Effector CD4-positive, alpha-beta T cell (primary cell): ENCODE measurements at places on chromosomes 7 and 10.
A peak's percentile ranks its signal among the peaks of the same experiment; 100 is the strongest.

DNA sequence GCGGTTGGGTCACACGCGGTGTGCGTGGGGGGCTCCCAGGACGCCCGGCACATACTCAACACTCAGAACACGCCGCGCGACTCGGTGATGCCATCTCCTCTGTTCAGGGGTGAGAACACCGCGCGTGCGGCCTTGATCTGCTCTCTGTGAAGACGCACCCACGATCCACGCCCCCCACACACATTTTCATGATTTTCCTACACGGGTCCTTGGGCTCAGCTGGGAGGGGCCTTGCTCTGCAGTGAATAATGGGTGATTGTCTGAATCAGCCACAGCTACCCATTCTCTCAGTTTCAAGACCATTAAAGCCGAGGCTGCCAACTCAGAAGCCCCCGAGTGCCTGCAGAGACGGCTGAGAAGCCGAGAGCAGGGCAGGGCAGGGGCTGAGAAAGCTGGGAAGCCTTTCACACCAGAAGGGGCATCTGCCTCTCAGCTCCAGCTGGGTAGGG is 54.3 kb upstream of the PDGFA start:
- no peak for DNase-seq

- no peak for DNase-seq
These were observed 240.2 kb downstream of the PTEN start for GRCh38 chr10:88103576-88103975.

DNA sequence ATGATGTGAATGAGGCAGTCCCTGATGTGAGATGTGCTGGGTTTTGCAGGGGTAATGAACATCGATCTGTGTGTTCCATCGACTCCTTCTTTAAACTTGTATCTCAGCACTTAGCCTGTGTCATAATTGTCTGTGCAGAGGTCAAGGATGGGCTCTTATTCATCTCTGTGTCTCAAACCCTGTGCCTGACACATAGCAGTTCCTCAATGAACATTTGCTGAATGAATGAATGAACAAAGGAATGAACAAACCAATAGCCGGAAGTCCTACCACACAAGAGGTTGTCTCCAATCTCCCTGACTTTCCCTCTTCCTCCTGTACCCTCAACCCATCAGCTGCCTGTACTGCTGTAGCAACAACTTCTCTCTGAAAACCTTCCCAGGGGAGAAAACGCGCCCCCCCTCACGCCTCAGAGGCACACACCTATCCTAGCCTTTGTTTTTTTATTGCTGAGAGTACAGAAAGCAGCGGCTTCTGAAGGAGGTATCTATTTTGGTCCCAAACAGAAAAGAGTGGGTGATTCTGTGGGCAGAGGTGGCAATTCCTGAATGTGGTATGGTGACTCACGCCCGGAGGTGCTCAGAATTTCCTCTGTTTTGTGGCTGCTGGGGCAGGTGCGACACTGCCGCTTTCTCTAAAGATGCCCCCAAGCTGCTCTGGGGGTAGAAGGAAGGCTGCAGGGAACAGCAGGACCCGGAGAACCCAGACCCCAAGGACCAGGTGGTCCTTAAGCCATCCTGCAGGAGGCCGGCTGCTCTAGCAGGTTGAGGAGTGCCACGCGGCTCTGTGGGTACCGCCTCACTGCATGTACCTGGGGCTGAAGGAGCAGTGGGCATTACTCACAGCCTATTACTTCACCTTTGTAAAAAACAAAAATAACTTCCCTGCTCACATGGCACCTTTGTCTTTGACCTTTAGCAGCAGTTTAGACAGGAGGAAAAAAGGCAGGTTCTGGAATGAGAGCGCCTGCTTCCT is 9.6 kb downstream of the IL2RA start:
- peak; percentile 70 for DNase-seq

- DNase-seq: no peak
These were observed 2.0 kb downstream of the TRAPPC14 start for GRCh38 chr7:100156331-100157068.

GRCh38 chr7:39406467-39406866 is 159.7 kb upstream of the YAE1 start:
- DNase-seq: no peak

GRCh38 chr7:140898786-140899536 is 25.8 kb downstream of the BRAF start:
- DNase-seq: no peak

GRCh38 chr7:12423355-12423996 is 19.8 kb upstream of the VWDE start:
- DNase-seq: no peak

DNA sequence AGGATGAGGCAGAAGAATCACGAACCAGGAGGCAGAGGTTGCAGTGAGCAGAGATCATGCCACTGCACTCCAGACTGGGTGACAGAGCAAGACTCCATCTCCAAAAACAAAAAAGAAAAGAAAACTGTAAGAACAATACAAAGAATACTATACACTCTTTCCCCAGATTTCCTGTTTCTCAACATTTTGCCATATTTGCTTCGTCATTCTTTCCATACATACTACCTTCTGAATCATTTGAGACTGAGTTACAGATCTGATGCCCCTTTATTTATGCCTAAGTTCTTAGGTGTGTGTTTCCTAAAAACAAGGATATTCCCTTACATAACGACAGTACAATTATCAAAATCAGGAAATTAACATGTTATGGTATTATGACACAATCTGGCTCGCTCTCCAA is 168.4 kb upstream of the CELF2 start:
- no peak for DNase-seq

GRCh38 chr7:134359787-134360432 is 43.2 kb upstream of the SLC35B4 start:
- DNase-seq: no peak

DNA sequence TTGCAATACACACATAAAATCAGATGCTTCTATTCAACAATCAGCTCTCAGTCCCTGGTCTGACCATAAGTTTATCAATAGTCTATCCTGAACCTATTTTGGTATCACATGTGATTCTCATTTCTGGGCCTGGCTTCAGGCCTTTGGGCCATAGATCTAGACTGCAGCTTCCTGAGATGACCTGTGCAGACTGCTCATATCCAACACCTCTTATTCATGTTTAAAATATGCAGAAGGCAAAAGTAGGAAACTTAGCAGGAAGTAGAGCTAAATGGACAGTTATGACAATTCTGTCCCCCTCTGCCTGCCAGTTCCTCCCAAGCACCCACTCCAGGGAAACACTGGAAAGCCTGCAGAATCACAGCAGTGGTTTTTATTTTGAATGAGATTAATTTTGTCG is 53.3 kb downstream of the C7orf25 start:
- no peak for DNase-seq

GRCh38 chr7:6172224-6172909 is 100.1 kb downstream of the CYTH3 start:
- no peak for DNase-seq

DNA sequence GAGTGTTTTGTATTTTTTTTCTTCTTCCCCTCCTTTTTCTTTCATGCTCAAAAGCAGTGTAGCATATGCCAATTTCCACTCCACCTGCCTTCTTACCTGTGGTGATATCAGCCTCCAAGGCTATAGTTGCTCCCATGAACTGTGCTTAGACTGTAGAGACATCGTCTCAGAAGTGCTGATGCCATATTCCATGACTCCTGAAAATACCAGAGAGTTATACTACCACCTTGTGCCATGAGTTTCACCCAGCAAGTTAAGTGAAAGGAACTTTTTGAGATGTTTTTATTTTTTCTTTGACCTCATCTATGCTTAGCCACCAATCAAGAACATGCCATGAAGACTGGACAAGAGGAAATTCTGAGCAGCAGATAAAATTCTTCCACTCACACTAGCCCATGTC is 142.8 kb upstream of the SEMA3E start:
- no peak for DNase-seq

DNA sequence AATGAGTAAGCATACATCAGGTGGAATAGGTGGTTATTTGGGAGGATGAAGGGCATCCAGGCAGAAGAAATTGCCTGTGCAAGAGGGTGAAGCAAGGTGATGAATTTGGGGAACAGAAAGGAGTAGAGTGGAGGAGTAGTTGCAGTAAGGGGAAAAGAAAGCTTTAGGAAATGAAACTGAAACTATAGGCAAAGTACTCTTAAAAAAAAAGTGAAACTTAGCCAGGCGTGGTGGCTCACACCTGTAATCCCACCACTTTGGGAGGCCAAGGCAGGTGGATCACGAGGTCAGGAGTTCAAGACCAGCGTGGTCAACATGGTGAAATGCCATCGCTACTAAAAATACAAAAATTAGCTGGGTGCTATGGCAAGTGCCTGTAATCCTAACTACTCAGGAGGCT is 17.6 kb downstream of the NUP205 start:
- no peak for DNase-seq

- DNase-seq: no peak
These were observed 138.4 kb downstream of the MDFIC start for GRCh38 chr7:115060095-115060870.

DNA sequence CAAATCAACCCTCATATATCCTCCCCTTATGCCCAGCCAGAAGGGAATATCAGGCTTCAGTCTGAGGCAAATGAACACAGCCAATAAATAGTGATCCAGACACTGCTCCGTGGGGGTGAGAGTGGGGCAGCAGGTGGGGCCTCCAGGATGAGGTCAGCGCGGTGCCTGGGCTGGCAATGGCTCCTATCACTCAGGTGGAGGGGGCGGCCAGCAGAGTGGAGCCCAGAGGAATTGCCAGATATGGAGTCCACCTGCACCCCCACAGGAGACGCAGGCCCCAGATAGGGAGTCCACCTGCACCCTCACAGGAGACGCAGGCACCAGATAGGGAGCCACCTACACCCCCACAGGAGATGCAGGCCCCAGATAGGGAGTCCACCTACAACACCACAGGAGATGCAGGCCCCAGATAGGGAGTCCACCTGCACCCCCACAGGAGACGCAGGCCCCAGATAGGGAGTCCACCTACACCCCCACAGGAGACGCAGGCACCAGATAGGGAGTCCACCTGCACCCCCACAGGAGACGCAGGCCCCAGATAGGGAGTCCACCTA is 78.0 kb upstream of the PPP2R2D start:
- DNase-seq: no peak

- no peak for DNase-seq
These were observed 171.5 kb upstream of the ADCY1 start for GRCh38 chr7:45402480-45403218.

- no peak for DNase-seq
These were observed 248.0 kb upstream of the NPY start for GRCh38 chr7:24036033-24036412.

DNA sequence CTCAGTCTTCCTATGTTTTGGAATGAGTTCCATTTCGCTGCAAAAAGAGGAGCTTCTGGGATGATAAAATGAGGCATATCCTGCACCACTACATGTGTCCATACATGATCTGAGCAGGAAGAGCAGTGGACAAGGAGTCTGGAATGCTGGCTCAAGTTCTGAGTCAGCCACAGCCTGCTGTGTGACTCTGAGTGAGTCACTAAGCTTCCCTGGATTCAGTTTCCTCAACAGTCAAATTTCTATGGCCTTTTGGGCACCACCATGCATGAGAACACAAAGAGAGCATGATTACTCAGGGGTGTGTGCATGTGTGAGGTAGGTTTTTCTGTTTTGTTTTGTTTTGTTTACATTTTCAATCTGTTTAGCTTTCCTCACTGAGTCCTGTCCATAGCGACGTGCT is 254.6 kb downstream of the ANKRD30A start:
- no peak for DNase-seq

DNA sequence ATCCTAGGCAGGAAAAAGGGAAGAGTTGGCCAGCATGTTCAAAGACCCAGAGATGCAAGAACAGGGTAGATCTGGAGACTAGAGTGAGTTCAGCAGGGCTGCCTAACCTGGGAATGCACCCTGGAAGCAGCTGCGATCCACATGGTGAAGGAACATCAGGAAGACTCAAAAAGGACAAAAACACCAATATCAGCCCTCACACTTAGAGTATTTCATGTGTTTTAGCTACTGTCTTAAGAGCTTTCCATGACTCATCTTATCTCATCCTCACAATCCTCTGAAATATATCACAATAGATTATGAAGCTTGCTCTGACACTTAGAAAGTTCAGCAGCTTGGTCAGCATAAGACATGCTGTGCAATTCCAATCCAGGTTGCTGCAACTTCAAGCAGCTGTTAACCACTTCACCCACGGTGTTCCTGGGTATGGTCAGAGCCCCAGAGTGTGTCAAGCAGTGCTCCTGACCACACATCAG is 380.9 kb downstream of the PARD3 start:
- DNase-seq: no peak

DNA sequence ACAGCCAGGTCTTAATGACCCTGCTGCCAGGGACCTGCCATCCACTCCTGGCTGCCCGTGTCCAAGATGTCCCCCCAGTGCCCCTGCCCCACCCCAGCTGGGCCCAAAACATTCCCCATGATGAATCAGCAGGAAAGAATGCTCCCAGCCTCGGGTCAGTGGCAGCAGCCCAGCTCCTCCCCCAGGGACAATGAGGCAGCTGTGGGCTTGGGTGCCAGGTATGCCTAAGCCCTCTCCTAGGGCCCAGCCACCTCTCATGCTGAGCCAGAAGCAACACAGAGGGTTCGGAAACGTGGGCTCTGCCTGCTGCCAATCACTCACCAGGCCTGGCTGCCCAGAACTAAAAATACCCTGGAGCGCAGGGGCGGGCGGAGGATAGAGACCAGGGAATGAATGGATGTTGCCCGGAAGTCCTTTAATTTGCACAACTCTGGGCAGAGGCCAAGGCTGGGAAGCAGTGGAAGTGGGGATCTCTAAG is 1.5 kb upstream of the LOXL4 start:
- no peak for DNase-seq

GRCh38 chr7:116809636-116810266 is 52.6 kb upstream of the CAPZA2 start:
- DNase-seq: no peak

- no peak for DNase-seq
These were observed 65.0 kb downstream of the RAPGEF5 start for GRCh38 chr7:22291977-22292376.

GRCh38 chr10:95475003-95475383 is 86.2 kb downstream of the SORBS1 start:
- no peak for DNase-seq

DNA sequence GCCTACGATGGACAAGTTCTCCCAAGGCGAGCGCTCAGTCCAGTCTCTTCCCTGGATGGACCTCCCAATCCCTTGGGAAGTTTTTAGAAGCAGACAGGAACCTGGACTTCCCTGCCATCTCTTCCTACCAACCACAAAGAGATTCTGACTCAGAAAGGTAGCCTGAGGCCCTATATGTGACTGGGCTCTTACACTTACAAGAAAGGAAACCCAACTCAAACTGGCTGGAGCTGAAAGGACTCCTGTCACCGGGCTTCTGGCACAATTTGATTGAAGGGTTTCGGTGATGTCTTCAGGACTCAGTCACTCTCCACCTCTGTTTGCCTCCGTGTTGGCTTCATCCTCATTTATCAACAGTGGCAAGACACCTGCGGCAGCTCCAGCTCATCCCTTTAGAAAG is 3.7 kb upstream of the COL13A1 start:
- no peak for DNase-seq

DNA sequence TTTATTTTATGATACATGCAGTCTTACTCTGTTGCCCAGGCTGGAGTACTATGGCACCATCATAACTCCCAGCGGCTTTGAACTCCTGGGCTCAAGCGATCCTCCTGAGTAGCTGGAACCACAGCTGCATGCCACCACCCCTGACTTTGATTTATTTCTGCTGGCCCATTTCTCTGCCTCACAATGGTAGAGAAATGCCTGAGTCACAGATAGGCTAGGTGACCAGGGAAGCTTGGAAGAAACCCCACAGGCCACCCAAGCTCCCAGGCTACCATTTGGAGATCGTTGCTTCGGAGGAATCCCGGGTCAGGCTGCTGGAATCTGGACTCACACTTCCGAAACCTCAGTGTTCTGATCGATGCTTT is 17.4 kb upstream of the BAIAP2L1 start:
- no peak for DNase-seq

GRCh38 chr10:106764360-106764759 is 400.1 kb downstream of the SORCS1 start:
- DNase-seq: no peak

- DNase-seq: no peak
These were observed 48.9 kb upstream of the DUSP5 start for GRCh38 chr10:110448682-110449418.
